Islet precursor cell (in vitro differentiated cells): ENCODE measurements at places on chromosomes 5 and 9.

- no peak for DNase-seq
Measured at GRCh38 chr9:136020206-136020605, 59.0 kb upstream of the UBAC1 start.

- peak; percentile 32 for DNase-seq
Measured at GRCh38 chr9:134923466-134923865, 5.8 kb upstream of the FCN1 start.

GRCh38 chr5:57950616-57951228 lies 468.1 kb upstream of the ACTBL2 start:
- DNase-seq: no peak

DNA sequence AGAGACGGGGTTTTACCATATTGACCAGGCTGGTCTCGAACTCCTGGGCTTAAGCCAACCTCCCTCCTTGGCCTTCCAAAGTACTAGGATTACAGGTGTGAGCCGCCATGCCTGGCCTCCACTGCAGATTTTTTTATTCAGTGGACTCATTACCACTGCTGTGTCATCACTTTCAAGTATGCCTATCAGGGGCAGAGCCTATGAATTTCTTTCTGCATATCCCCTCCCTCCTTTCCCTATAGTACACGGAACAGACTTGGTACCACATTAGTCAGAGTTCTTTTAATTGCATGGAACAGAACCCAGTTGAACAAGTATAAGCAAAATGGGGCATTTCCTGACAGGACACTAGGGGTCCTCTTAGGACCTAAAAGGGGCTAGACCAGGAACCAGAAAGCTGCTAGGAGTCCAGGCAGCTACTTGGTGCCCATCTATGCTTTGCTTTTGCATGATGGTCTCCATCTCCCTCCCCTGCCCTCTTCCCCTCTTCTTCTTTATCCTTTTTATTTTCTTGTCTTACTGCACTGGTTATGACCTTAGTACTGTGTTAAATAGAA lies 5.8 kb downstream of the BSPRY start:
- DNase-seq: no peak

GRCh38 chr5:54307583-54307982 lies 2.8 kb downstream of the ARL15 start:
- no peak for DNase-seq

DNA sequence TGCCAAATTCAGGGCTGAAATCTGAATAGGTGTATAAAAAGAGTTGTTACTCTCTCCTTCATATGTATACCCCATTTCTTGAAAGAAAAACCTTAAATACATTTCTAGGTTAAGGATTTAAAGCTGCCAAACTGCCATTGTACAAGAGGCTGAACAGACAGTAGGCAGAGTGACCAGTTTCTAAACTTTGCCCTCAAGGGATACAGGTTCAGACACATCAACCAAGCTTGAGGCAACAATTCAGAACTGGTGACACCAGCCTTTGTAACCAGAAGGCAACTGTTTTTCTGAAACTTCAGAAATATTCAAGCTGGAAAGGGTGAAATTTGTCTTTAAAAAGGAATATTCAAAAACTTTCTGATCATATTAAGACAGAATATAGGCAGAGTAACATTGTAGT lies 47.5 kb downstream of the FAM114A2 start:
- no peak for DNase-seq

DNA sequence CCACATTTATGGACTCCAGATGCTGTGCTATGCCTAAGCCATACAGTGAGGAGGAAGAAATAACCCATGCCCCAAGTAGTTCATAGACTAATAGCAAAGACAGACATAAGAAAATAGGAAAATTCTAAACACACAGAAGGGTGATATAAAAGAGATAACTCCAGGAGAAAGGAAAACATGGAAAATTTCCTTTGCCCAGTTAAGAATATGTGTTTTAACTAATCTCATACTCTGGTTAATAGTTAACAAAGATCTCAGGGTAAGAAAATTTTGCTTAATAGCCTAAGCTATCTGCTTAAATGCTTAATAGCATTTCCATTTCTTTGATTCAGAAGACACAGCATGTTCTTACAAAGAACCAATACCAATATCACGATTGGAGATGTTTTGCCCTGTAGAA lies 358.0 kb downstream of the MSX2 start:
- no peak for DNase-seq

GRCh38 chr9:136300016-136300545 lies 3.8 kb downstream of the CCDC187 start:
- DNase-seq: no peak
